ENCODE measurements at places on chromosomes 1 and 21. TPM values are rescaled to one million over a fixed set of nuclear protein-coding genes. Genes with fewer than 3 reads are reported as not detected.

DNA sequence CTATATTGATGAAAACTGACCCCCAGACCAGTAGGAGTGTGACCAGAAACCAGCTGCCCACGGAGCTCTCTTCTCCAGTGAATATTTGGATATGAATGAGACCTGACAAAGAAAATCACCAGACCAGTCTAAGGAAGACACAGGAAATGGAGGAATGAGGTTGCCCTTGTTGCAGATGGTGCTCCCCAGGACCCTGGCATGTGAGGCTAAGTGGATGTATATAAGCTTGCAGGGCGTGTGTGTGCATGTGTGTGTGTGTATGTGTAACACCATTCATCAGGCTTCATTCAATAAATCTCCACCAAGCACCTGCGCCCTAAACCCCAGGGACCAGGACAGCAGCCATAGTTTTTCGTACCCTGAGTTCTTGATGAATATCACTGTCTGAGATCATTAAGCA lies 14.4 kb downstream of the PHLDA3 start:
- no peak for DNase-seq

DNA sequence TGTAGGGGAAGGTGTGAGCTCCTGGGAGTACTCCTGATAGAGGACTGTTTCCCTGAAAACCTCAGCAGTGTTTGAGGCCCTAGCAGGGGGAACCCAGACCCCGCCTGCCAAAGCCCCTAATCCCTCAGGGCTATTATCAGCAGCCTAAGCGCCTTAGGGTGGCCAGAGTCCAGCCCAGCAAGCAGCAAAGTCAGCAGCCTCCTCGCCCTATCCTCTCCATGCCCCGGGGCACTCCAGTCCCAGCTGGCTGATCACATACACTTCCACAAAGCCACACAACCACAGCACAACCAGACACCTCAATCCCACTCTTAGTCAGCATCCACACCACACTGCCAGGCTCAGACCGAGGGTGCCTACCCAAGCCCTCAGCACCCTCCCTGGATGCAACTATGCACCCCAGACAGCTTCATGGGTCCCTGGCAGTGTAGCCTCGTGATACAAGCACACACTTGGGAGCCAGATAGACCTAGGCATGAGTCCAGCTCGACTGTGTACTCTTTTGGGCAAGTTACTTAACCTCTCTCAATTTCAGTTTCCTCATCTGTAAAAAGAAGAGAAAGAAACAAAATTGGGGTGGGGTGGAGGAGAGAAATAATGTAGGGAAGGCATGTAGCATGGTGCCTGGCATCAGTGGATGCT lies 7.1 kb downstream of the IGSF9 start:
- DNase-seq, result no peak

DNA sequence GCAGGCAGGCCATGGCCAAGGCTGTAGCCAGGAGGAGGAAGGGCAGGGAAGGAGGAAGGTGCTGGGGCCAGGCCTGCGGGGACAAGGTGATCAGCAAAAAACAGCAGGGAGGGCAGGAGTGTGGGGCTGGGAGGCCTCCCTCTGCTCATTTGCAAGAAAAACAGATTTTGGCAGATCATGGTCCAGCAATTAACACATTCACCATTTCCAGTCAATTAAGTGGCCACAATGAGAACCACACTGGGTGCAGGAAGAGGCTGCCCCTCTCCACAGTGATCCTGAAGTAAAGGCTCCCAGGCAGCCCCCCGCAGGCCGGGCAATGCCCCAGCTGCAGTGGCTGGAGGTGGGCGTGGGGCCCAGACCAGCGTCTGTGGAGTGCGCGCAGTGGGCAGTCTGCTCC lies 54.6 kb downstream of the DMRTB1 start:
- no peak for DNase-seq

Gene LPAR3
- total RNA-seq, result 13.0 TPM

DNA sequence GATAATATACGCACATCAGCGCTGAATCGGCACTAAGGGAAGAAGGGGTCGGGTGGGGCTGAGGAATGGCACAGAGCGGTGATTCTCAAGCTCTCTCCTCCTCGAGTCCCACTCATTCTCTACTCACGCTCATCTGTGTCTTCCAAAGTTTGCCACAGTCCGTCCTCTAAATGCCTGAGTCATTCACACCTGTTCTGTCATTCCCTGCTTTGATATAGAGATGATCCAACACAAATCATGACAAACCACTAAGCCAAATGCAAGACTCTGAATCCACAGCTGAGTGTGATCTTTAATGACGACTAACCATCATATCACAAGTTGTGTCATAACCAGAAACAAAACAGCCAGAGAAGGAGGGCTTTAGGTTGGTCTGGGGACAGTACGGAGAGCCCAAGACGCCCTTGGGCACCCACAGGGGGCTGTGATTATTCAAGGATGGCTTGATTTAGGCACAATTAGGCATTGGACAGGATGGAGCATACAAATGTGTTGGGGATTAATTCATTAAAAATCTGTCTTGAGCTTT lies 501.5 kb downstream of the KIF26B start:
- DNase-seq, result no peak

Gene KRTAP6-3
- not detected for total RNA-seq

- no peak for DNase-seq
Observed at GRCh38 chr1:220093361-220094015, 444 bp upstream of the IARS2 start.

Measured in PC-3 (cell line).